ENCODE measurements at places on chromosomes 5 and 9. TPM values are rescaled to one million over a fixed set of nuclear protein-coding genes. Genes with fewer than 3 reads are reported as not detected.

TRAF1 gene
- 164 TPM for total RNA-seq

ZFAND5 gene
- total RNA-seq = 121 TPM

HAVCR2 gene
- total RNA-seq = 70.0 TPM

CD72 gene
- total RNA-seq = 8.1 TPM

- H3K27ac ChIP-seq = no peak overlapping the region
- DNase-seq = no peak
- H3K27me3 ChIP-seq = no peaks in the 10 kb centered on the region
- H3K4me3 ChIP-seq = no peak overlapping the region
- no peaks in the 10 kb centered on the region for H3K4me1 ChIP-seq
Observed at GRCh38 chr5:4245511-4245910, 649.9 kb downstream of the IRX1 start.

- DNase-seq = no peak
- no peaks in the 10 kb centered on the region for H3K27me3 ChIP-seq
- peaks cover 7% of the 10 kb centered on the region for H3K36me3 ChIP-seq
- peaks cover 69% of the 10 kb centered on the region for H3K4me1 ChIP-seq
- peak overlapping the region; percentile 94 for H3K27ac ChIP-seq
Observed at GRCh38 chr9:109887079-109887478, 107.1 kb downstream of the PALM2AKAP2 start.

DNA sequence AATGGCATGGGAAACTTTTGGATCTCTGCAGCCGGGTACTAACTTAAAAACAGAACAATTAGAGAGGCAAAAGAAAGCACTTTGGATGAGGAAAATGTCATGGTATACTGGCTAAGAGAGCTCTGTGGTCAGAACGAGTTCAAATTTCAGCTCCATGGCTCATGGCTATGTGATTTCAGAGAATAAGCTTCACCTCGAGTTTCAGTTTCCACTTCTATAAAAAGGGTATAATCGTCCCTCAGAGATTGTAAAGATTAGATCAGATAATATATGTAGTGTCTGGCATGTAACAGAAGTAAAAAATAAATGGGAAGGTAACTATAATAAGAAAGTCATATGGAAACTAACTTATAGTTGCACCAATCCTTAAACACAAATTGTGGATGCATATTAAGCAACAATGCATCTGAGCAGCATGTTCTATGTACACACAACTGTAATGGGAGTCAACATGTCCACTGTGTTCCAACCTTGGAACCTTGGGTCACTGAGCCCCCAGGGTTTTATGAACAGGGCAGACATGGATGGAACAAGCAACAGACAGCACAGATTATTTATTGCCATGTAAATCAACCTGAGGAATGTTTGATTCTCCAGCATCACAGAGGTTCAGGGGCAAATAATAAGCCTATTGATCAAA, 145.4 kb downstream of the MAPKAP1 start:
- H3K27ac ChIP-seq = peak overlapping the region; percentile 31
- H3K27me3 ChIP-seq = no peaks in the 10 kb centered on the region
- peaks cover 19% of the 10 kb centered on the region for H3K36me3 ChIP-seq
- H3K4me1 ChIP-seq = peaks cover 28% of the 10 kb centered on the region
- no peak for DNase-seq

DNA sequence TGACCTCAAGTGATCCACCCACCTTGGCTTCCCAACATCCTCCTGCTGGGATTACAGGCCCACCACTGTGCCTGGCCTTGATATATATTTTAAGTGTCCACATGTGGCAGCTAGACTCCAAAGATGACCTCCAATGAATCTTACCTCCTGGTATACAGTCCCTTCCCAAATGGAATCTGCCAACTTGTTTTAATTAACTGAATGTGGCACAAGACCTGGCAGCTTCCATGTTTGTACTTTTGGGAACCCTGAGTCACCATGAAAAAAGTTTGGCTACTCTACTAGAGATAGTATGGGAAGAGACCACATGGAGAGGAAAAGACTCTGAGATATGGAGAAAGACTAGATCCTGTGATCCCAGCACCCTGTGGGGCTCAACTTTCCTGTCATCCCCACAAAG, 42.5 kb downstream of the CCL28 start:
- H3K4me1 ChIP-seq = no peaks in the 10 kb centered on the region
- no peak overlapping the region for H3K4me3 ChIP-seq
- H3K36me3 ChIP-seq = peaks cover 10% of the 10 kb centered on the region
- no peak overlapping the region for H3K27ac ChIP-seq
- no peaks in the 10 kb centered on the region for H3K27me3 ChIP-seq

- peaks cover 54% of the 10 kb centered on the region for H3K36me3 ChIP-seq
- DNase-seq = no peak
- no peaks in the 10 kb centered on the region for H3K27me3 ChIP-seq
- no peaks in the 10 kb centered on the region for H3K4me1 ChIP-seq
Observed at GRCh38 chr5:75551471-75551870, 39.8 kb downstream of the POLK start.

- H3K27ac ChIP-seq = peak overlapping the region; percentile 34
- no peak overlapping the region for H3K4me3 ChIP-seq
- no peaks in the 10 kb centered on the region for H3K27me3 ChIP-seq
Observed at GRCh38 chr5:96080557-96080956, 118.9 kb upstream of the ELL2 start.

- no peaks in the 10 kb centered on the region for H3K27me3 ChIP-seq
- DNase-seq = no peak
- no peak overlapping the region for H3K4me3 ChIP-seq
- H3K4me1 ChIP-seq = no peaks in the 10 kb centered on the region
- no peak overlapping the region for H3K27ac ChIP-seq
- no peaks in the 10 kb centered on the region for H3K36me3 ChIP-seq
Observed at GRCh38 chr5:124089578-124089977, 577.6 kb downstream of the CSNK1G3 start.

GRCh38 chr9:72352911-72353388, 12.1 kb downstream of the ZFAND5 start:
- H3K4me3 ChIP-seq = no peak overlapping the region
- H3K27me3 ChIP-seq = no peaks in the 10 kb centered on the region
- no peak for DNase-seq
- H3K4me1 ChIP-seq = peaks cover 23% of the 10 kb centered on the region
- H3K36me3 ChIP-seq = peaks cover 53% of the 10 kb centered on the region

DNA sequence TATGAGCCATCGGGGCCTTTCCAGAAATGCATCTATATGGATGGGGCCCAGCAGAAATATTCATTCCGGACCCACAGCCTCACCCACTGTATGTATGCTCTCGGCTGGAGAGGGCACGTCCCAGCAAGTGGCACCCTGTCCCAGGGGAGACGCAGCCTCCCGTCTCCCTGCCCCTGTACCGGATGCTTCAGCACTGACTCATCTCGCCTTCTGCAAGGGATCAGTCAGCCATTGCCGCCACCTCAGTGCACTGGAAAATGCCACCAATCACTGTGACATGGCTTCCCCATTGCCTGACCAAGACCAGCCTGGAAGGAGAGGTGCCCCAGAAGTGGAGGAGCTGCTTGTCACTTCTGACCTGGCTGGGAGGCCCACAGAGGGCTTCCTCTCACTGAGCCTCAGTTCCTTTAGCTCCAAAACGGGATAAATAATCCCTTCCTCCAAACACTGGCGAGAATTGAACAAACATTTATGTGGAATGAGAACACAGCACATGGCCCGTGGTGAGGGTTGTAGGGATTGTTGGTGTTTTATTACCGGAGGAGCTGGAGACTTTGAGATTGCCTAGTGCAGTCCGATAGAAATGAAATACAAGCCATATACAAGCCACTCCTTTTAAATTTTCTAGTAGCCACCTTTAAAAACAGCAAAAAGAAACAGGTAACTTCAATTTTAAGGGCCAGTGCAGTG, 43.9 kb upstream of the ORM1 start:
- no peaks in the 10 kb centered on the region for H3K4me1 ChIP-seq
- no peak overlapping the region for H3K27ac ChIP-seq
- H3K27me3 ChIP-seq = no peaks in the 10 kb centered on the region
- no peak for DNase-seq

- H3K27ac ChIP-seq = no peak overlapping the region
- DNase-seq = no peak
- H3K4me3 ChIP-seq = no peak overlapping the region
- no peaks in the 10 kb centered on the region for H3K36me3 ChIP-seq
Observed at GRCh38 chr9:100555471-100555870, 22.4 kb upstream of the CAVIN4 start.

EGFLAM gene
- not detected for total RNA-seq

DNA sequence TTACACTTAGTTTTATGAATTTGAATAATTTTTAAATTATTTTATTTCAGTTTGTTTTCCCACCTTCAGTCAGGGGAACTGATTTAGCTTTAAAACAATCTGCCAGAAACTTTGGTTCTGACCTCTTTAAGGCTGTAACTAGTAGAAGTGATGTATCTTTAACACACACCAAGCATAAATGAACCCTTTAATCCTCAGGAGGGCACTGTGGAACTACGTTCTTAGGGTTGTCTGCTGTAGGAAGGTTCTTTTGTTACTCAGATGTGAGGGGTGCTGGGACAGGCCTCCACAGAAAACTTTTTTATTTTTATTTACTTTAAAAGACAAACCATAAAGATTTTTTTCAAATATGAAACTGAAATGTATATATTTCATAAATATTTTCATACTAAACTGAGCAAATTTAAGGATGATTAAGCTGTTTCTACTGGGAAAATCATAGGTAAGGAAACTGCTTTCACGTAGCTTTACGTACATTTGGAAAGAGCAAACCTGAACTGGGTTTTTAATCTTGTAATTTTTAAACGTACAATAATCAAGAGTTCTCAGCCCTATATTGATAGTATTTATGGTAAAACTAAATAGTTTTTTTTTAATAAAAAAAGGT, 5.3 kb downstream of the KLF4 start:
- DNase-seq = peak; percentile 61
- no peaks in the 10 kb centered on the region for H3K36me3 ChIP-seq
- H3K4me1 ChIP-seq = peaks cover 5% of the 10 kb centered on the region
- peaks cover 46% of the 10 kb centered on the region for H3K27me3 ChIP-seq
- no peak overlapping the region for H3K27ac ChIP-seq

GRCh38 chr9:135404451-135405144, 75.0 kb upstream of the PPP1R26 start:
- no peaks in the 10 kb centered on the region for H3K4me1 ChIP-seq
- no peak for DNase-seq
- H3K4me3 ChIP-seq = no peak overlapping the region

- H3K4me1 ChIP-seq = peaks cover 23% of the 10 kb centered on the region
- H3K27ac ChIP-seq = no peak overlapping the region
- peaks cover 18% of the 10 kb centered on the region for H3K36me3 ChIP-seq
- no peak overlapping the region for H3K4me3 ChIP-seq
Observed at GRCh38 chr9:86285261-86285660, 2.9 kb upstream of the ISCA1 start.

GRCh38 chr5:10607666-10608073, 43.8 kb downstream of the ANKRD33B start:
- no peak for DNase-seq
- H3K27me3 ChIP-seq = no peaks in the 10 kb centered on the region
- H3K4me3 ChIP-seq = peak overlapping the region; percentile 5
- peak overlapping the region; percentile 15 for H3K27ac ChIP-seq

GRCh38 chr5:157166214-157167213, at the start of gene GARIN3:
GARIN3 (minus strand) TSS chr5:157166264; CDS start chr5:157166168, 96 bp downstream.
- peak within 1 kb of the TSS; percentile 91 for H3K27ac ChIP-seq
- H3K36me3 ChIP-seq = peaks cover 3% of the 10 kb centered on the region
- H3K27me3 ChIP-seq = no peaks in the 10 kb centered on the region
- peak within 1 kb of the TSS; percentile 75 for H3K4me3 ChIP-seq
- no peak for DNase-seq
- H3K4me1 ChIP-seq = peaks cover 74% of the 10 kb centered on the region

ANKRD20A1 gene
- 1.2 TPM for total RNA-seq

DNA sequence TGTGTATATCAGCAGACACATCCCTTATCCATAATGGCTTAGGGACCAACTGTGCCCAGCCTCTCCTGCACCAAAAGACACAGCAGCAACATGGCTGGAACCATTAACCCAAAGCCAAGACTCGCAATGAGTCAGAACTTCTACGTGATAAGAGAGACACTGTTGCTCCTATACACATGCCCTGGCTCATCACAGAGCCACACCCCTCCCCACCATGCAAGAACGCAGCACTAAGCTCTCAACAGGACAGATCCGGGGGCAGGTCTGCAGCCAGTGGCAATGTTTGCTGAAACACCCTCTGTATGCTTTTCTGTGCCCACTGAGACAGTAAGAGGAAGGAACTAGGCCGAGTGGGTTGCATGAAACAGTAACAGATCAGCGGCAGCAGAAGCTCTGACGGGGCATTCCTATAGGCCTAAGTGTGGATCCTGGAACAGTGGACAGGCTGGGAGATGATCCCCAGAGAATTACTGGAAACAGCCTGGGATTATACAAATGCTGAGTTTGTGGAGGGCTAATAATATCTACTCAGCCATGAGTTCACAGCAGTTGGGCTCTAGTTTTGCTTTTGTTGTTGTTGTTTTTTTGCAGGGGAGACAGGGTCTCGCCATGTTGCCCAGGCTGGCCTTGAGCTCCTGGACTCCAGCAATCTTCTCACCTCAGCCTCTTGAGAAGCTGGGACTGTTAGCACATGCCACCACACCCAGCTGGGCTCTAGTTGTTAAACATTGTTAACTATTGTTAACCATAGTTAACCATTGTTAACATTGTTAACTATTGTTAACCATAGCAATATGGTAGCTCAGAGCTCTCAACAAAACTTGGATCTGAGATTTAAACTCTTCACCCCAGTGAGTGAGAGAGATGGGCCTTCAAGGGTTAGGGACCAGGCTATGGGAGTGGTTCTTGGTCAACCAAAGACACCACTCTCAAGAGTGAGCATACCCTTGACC, 41.0 kb downstream of the B4GALT1 start:
- peaks cover 24% of the 10 kb centered on the region for H3K4me1 ChIP-seq
- peaks cover 53% of the 10 kb centered on the region for H3K36me3 ChIP-seq
- H3K27ac ChIP-seq = no peak overlapping the region

GRCh38 chr5:52255308-52255707, 532.4 kb upstream of the ITGA1 start:
- no peak overlapping the region for H3K27ac ChIP-seq
- no peaks in the 10 kb centered on the region for H3K36me3 ChIP-seq
- H3K4me1 ChIP-seq = no peaks in the 10 kb centered on the region

- H3K27ac ChIP-seq = no peak overlapping the region
- DNase-seq = no peak
- H3K4me3 ChIP-seq = no peak overlapping the region
- no peaks in the 10 kb centered on the region for H3K27me3 ChIP-seq
Observed at GRCh38 chr5:1568201-1568979, 44.6 kb upstream of the LPCAT1 start.

- DNase-seq = peak; percentile 89
- H3K27ac ChIP-seq = no peak overlapping the region
- no peak overlapping the region for H3K4me3 ChIP-seq
- peaks cover 14% of the 10 kb centered on the region for H3K4me1 ChIP-seq
- peaks cover 11% of the 10 kb centered on the region for H3K36me3 ChIP-seq
Observed at GRCh38 chr5:180784497-180785097, 18.0 kb downstream of the MGAT1 start.

DNA sequence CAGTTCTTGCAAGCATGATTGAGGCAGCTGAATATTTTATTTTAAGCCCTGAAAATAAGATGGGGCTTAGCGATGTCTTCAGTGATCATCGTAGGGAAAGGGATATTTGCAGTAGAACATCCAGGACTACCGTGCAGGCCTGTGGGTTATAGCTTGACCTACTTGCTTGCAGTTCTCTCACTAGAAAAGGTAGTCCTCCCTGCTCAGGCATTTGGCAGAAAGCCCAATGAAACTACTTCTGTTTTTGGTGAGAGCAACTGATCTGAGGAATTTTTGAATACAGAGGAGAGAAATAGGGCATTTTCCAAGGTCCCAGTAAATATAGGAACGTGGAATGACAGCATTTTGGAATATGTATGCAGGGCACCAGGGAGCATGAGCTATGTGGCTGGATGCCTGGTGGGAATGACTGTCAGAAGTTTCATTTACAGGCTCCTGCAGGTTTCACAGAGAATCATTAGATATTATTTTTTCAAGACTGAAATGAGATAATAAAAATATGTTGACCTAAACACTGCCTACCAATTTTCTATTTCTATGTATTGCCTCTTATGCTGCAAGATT, 417.9 kb upstream of the ACTBL2 start:
- no peaks in the 10 kb centered on the region for H3K4me1 ChIP-seq
- no peaks in the 10 kb centered on the region for H3K36me3 ChIP-seq
- peaks cover 2% of the 10 kb centered on the region for H3K27me3 ChIP-seq
- no peak overlapping the region for H3K4me3 ChIP-seq
